ENCODE measurements at places on chromosomes 4 and X. TPM values are rescaled to one million over a fixed set of nuclear protein-coding genes. Genes with fewer than 3 reads are reported as not detected.
A peak's percentile ranks its signal among the peaks of the same experiment; 100 is the strongest.

- peaks cover 70% of the 10 kb centered on the region for H3K4me1 ChIP-seq
- H3K27me3 ChIP-seq = no peaks in the 10 kb centered on the region
- H3K36me3 ChIP-seq = no peaks in the 10 kb centered on the region
Measured at GRCh38 chrX:44922980-44923379, 50.0 kb downstream of the KDM6A start.

- peaks cover 13% of the 10 kb centered on the region for H3K27me3 ChIP-seq
- H3K27ac ChIP-seq = no peak overlapping the region
- peak; percentile 79 for DNase-seq
- peaks cover 25% of the 10 kb centered on the region for H3K4me1 ChIP-seq
- no peak overlapping the region for H3K4me3 ChIP-seq
Measured at GRCh38 chrX:15674841-15675489, 10.4 kb upstream of the CLTRN start.

GRCh38 chrX:49840679-49841078, 11.6 kb downstream of the PAGE4 start:
- peak; percentile 69 for DNase-seq
- H3K36me3 ChIP-seq = no peaks in the 10 kb centered on the region
- no peak overlapping the region for H3K4me3 ChIP-seq
- no peak overlapping the region for H3K27ac ChIP-seq
- peaks cover 34% of the 10 kb centered on the region for H3K27me3 ChIP-seq
- peaks cover 6% of the 10 kb centered on the region for H3K4me1 ChIP-seq

P2RY4 gene
- 0.69 TPM for total RNA-seq

HNRNPH2 gene
- 15.0 TPM for total RNA-seq
